ENCODE measurements at places on chromosomes 12 and 14. TPM values are rescaled to one million over a fixed set of nuclear protein-coding genes. Genes with fewer than 3 reads are reported as not detected.

The NKX2-1 gene
- total RNA-seq = not detected

The KRT72 gene
- total RNA-seq = not detected

The OASL gene
- 1.2 TPM for total RNA-seq

The TSPAN9 gene
- 35.2 TPM for total RNA-seq

The DPPA3 gene
- not detected for total RNA-seq

The CDCA3 gene
- total RNA-seq = 1.5 TPM

Data from fibroblast of lung (primary cell).